ENCODE measurements at places on chromosomes 13 and 19.

GRCh38 chr13:32905864-32906180 lies 110.4 kb upstream of the KL start:
- DNase-seq = peak; percentile 87

- no peak for DNase-seq
Measured at GRCh38 chr19:14271840-14272239, 65.9 kb upstream of the ADGRL1 start.

- no peak for DNase-seq
Measured at GRCh38 chr13:100040196-100040595, 48.7 kb upstream of the PCCA start.

- DNase-seq = no peak
Measured at GRCh38 chr13:47903836-47904235, 97.2 kb downstream of the SUCLA2 start.

- peak; percentile 83 for DNase-seq
Measured at GRCh38 chr13:77026255-77026860, 601 bp downstream of the FBXL3 start.

DNA sequence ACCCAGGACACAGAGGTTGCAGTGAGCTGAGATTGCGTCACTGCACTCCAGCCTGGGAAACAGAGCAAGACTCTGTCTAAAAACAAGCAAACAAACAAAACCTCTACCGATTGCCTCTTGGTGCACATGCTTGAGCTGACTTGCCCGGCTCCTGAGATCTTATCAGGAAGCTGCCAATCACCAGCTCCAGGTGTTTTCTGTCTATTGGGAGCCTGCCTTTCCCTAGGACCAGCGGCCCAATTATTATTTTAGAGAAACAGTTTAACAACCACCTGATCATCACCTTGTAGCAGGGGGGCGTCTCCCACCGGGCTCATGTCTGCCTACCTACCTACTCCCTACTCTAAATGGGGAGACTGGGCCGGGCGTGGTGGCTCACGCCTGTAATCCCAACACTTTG lies 10.8 kb downstream of the CLEC4M start:
- DNase-seq = no peak

DNA sequence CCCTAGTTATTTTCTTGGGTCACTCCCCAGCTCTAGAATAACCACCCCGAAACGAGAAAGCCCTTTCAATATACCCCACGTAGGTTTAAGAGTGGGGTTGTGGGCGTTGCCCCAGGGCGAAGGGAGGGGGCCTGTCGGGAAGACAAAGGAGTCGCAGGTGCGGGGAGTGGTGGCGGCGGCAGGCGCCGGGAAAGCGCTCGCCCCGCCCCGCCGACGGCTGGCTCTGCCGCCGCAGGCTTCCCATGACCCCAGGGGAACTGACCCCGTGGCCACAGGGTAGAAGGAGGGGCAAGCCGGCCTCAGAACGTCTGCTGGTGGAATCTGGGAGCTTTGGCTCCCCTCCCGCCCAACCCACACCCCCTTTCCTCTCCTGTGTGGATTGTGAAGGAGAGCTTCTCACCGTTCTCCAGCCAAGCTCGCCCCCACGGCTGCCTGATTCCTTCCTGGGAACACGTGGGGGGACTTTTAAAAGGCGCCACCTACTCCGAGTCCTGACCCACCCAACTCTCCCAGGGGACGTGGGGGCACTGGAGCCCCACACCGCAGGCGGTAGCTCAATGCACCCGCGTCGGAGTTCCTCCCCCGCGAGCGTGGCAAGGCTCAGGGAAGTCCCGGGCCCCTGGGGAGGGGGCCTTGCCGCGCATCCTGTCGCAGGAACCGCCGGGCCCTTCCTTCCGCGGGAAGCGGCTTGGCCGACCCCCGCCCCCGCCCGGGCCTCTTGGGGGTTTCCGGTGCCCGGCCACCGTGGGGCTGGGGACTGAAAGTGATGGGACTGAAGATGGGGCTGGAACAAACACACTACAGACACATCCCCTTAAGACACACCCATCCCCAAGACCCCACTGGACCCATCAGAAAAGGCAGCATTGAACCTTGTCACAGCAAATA lies 5.5 kb downstream of the IER2 start:
- DNase-seq = peak; percentile 85

GRCh38 chr13:112686987-112687386 lies 2.9 kb upstream of the ATP11A start:
- no peak for DNase-seq

DNA sequence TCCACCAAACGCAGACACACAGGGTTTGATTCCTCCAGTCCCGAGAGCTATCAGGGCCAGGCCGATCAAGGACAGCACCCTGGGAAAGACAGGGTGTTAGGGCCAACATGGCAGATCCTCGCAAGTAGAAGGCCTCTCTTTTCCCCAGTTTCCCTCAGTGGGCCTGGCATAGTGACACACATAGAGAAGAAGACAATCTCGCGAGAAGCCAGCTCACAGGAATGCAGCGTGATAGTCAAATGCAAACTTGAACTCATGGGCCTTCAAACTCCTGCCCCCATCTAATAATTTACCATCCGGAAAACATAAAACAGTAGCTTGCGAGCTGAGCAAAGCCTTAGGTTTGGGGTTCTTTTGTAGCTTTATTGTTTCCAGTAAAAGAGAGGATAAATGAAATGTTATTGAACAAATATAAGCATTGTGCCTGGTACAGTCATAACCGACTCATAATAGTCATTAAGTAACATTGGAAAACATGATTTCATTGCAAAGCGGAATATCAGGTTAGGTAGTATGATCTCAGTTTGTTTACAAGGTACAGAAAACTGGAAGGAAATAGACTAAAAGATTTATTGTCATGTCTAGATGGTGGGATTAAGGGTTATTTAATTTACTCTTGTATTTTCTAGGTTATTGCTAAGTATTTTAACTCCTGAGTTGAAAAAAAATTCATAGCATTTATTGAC lies 30.5 kb downstream of the SLC15A1 start:
- DNase-seq = no peak

GRCh38 chr19:15836330-15837220 lies 21.1 kb upstream of the OR10H1 start:
- peak; percentile 99 for DNase-seq

DNA sequence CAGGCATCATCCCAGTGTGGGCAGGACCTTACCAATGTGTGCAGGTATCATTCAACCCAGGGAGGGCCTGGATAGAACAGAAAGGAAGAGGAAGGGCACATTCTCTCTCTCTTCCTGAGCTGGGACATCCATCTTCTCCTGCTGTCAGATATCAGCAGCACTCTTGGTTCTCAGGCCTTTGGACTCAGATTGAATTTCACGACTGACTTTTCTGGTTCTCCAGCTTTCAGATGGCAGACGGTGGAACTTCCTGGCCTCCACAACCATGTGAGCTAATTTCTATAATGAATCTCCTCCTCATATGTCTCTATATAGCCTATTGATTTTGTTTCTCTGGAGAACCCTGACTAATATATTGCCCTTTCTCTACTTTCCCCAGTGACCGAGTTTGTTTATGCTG lies 77.3 kb downstream of the OLFM4 start:
- DNase-seq = no peak

DNA sequence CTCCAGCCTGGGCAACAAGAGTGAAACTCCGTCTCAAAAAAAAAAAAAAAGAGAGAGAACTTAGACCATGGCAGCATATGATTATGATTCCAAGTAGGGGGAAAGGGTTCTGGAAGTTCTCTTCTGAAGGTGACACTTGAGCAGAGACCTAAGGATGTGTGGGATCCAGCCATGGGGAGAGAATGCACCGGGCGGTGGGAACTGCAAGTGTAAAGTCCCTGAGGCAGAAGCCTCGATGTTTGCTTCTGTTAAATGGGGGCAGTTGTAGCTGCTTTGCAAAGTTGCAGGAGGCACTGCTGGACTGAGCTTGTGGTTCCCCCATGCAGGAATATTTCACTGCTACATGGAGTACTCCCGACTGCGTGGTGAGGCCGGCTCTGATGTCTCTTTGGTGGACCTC lies 9.1 kb downstream of the SLC44A2 start:
- no peak for DNase-seq

- DNase-seq = peak; percentile 47
Measured at GRCh38 chr19:47598407-47599349, 10.3 kb upstream of the BICRA start.

- peak; percentile 78 for DNase-seq
Measured at GRCh38 chr19:18594824-18595373, 6.3 kb downstream of the REX1BD start.

- no peak for DNase-seq
Measured at GRCh38 chr19:43132696-43133095, 50.2 kb upstream of the PSG2 start.

GRCh38 chr19:31408460-31409124 lies 59.4 kb upstream of the TSHZ3 start:
- no peak for DNase-seq

DNA sequence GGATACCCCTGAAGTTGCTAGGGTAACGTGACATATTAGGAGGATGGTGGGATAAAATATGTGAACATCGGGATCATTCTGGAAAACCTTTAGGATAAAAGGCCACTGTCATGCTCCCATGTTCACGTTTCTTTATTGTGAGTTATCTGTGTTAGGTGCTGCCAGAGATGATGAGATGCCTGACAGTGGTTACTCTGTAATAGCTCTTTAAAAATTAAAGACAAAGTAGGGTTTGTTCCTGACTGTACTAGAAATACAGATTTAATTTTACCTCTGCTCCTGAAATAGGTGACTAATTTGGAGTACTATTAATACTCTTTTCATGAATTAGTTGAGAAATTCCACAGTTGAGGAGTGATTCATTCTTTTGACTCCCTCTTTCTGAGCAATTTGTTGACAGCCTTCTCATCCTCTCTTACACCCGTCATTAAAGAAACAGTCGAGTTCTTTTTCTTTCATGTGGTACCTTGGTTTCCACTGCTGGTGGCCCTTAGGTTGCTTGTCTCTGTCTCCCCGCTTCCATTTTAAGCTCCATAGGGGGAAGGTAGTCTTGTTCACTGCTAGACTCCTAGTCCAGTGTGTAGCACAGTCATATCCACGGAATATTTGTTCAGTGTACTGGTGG lies 28.4 kb downstream of the SAE1 start:
- DNase-seq = no peak

DNA sequence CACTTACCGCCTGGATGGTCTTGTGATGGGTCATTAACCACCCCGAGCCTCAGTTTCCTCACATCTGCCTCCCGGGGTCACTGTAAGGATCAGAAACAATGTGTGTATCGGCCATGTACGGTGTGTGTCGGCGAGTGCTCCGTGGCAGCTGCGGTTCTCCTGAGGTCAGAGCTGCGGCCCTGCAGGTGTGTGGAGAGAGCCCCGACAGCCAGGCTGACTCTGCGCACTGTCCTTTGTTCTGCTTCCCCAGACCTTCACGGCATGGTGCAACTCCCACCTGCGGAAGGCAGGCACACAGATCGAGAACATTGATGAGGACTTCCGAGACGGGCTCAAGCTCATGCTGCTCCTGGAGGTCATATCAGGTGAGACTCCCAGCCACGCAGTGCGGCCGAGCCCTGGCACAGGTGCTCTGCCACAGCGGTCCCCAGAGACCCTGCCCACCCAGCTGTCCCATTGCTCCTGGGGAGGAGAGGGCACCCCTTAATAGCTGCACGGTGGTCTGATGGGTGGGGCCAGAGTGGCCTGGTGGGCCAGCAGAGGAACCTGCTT lies 43.8 kb downstream of the CAPN12 start:
- DNase-seq = no peak

DNA sequence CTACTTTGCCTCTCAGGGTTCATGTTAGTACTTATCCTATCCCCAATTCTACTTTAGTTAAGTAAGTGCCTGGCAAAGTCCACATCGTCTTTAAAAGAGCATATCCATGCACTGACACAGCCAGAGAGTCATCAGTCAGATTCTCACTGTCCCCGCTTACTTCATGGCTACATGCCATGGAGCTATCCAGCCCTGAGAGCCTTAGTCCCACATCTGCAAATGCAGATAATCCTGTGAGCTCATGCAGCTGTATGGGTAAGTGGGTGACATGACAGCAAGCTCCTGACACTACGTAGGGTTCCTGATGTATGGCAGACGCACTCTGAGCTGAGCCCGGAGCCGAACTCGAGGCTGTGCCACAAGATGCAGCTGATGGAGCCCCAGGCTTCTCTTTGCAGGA lies 661.5 kb downstream of the LIG4 start:
- no peak for DNase-seq

- DNase-seq = no peak
Measured at GRCh38 chr13:35131471-35131870, 189.4 kb downstream of the NBEA start.

GRCh38 chr19:35911173-35911572 lies 3.1 kb upstream of the TYROBP start:
- no peak for DNase-seq

DNA sequence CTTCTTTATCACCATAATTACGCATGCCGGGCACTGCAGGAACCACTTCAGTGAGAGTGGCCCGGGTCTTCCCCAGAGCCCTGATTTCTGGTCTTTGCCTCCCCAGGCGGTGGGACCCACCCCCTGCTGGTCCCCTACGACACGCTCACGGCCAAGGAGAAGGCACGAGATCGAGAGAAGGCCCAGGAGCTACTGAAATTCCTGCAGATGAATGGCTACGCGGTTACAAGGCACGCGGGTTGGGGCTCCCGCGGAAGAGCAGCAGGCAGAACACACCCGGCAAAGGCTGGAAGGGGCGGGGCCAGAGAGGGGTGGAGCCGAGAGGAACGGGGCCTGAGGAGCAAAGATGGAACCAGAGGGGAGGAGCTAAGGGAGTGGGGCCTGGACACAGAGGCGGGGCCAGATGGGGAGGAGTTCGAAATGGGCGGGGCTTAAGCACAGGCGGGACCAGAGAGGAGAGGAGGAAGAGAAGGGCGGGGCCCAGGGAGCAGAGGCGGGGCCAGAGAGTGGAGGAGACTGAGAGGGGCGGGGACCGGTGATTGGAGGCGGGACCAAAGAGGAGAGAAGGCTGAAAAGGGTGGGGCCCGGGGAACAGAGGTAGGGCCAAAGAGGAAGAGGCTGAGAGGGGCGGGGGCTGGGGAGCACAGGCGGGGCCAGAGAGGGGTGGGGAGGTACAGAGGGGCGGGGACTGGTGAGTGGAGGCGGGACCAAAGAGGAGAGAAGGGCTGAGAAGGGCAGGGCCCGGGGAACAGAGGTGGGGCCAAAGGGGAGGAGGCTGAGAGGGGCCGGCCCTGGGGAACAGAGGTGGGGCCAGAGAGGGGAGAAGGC lies 73.4 kb downstream of the RYR1 start:
- DNase-seq = peak; percentile 78

DNA sequence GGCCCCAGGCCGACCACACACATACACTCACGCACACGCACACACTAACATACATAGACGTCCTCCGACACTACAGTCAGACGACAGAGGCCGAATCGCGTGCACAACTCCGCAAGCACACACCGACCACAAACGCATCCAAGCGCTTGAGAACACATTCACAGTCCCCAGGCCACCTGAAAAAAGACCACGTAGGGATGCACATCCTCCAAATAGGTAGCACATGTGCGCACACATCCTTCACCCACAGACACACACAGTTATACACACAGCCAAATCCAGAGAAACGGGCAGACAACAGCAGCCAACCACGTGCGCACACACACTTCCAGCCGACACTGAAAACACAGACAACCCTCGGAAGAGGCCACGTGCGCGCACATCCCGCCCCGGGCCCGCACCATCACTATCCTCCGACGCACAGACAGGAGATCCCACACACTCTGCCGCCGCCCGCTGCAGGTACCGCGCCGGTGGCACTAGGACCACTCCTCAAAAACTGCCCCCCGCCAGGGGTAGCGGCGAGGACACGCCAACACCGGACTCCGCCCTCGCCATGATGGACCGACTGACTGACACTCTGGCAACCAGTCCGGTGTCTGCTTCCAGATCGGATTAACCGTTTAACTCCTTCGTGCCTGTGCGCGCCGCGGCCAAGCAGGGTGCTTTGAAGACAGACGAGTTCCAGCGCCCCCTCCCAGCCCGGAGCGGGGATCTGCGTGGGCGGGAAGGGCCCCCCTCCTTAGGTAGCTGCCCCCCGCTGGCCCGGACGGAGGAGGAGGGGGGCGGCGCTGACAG lies 493 bp upstream of the PDE4A start:
- DNase-seq = peak; percentile 48
